ENCODE measurements at places on chromosomes 4 and X.

DNA sequence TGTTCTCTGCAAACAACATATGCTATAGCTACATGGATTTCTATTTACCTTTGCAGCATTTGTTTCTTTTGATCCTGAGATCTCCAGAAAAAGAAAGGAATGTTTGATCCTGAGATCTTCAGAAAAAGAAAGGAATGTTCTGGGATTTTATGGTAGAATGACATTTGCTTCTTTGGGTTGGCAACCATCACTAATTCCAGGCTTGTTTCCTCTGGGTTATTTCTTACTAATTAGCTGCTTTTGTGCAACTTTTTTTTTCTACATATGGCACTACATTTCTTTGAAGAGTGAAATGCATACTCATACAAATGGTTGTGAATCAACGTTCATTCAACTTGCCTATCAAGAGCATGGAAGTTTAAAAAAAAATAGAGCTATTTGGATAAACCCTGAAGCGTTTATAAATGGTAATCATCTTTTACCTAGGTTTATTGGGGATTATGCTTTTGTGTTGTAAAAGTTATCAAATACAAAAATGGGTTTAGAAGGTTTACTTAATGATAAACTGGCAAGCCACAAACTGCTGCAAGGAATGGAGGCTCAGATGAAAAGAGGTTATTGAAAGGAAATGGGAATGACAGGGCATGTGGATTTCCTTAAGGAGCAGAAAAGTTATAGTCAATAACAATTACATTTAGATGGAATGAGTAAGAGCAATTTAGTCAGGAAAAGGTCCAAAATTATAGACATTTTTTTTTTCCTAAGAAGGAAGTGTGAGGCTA, 95.6 kb upstream of the PCDH18 start:
- DNase-seq: no peak

GRCh38 chrX:10759141-10759799, 138.9 kb upstream of the MID1 start:
- DNase-seq: no peak

- no peak for DNase-seq
Measured at GRCh38 chr4:114907568-114907967, 205.9 kb downstream of the NDST4 start.

DNA sequence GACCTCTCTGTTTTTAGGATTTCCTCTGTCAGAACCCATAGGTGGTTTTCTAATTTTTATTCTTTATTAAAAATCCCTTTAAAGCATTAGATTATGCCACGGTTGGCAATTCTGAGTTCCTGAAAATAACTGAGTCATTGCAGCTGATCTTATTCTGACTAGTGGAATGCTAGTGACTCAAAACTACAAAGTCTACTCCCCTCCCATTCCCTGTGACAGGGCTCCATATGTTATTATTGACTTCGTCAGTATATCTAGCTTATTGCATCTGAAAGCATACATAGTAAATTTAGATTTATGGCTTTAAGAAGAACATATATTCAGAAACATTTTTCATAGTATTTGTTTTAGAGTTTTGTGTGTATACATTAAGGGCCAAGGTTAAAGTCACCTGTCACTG, 38.5 kb downstream of the HERC3 start:
- peak; percentile 67 for DNase-seq

DNA sequence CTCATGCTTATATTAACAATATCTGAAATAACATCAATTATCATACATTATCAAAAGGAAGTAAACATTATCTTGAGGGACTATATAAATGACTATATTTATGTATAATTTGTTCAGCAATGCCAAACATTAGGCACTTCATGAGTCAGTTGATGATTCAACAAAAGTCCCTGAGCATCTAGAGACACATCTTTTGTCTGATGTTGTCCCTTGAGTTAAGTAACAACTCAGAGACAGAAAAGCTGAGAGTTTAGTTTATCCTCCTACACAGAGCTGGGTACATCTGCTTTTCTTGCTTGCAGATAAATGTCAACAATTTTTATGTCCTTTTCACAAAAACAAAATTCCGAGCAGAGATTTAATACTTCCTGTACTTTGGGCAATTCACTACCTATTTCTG, 311.1 kb downstream of the INPP4B start:
- peak; percentile 71 for DNase-seq

- no peak for DNase-seq
Measured at GRCh38 chr4:99447513-99447912, 12.4 kb upstream of the ADH7 start.

- no peak for DNase-seq
Measured at GRCh38 chr4:156073976-156074375, 120.3 kb upstream of the CTSO start.

DNA sequence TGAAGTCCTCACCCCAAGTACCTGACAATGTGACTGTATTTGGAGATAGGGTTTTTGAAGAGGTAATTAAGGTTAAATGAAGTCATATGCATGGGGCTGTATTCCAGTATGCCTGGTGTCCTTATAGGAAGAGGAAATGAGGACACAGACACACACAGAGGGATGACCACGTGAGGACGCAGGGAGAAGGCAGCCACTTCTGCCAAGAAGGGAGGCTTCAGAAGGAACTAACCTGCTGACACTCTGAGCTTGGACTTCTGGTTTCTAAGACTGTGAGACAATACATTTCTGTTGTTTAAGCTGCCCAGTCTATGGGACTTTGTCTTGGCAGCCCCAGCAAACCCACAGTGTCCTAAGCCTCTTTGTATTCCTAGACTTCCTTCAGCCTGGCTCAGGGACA, 3.0 kb upstream of the SLC2A9 start:
- DNase-seq: no peak

DNA sequence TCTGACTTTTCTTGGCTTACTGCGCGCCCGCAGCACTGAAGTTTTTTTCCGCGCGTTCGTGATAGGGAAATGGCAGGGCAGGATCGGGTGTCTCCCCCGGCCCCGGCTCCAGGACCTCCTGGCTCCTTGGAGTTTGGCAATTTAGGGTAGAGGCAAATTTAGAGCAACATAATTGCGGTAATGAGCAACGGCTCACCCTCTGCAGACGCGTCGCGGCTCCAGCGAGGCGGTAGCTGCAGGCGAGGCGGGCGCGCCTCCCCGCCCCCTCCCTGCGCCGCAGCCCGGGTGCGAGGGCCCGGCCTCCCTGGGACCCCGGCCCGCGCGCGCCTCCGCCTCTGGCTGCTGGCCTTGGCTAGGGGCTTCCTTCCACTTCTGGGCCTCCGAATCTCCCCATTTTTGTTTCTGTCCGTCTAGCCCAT, 6.2 kb downstream of the MSX1 start:
- DNase-seq: no peak

DNA sequence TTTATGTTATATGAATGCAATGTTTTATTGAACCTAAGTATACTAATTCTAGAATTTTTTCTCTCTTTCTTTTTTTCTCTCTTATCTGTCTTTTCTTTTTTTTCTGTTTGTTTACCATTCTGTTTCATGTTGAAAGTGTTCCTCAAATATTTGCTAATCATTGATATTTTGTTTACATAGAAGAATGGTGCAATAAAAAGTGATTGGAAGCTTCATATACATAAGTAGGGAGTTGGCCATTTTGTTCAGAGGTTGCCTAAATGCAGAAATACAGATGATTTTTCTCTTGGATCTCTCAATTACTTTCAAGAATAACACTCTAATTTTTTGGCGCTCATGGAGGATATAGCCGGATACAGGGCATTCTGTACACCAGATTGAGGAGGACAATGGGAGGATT, 5.7 kb upstream of the SERTM2 start:
- DNase-seq: no peak

- peak; percentile 33 for DNase-seq
Measured at GRCh38 chr4:86452422-86452891, 92.6 kb upstream of the MAPK10 start.

GRCh38 chr4:67871867-67872266, 11.9 kb downstream of the TMPRSS11D start:
- DNase-seq: peak; percentile 19

DNA sequence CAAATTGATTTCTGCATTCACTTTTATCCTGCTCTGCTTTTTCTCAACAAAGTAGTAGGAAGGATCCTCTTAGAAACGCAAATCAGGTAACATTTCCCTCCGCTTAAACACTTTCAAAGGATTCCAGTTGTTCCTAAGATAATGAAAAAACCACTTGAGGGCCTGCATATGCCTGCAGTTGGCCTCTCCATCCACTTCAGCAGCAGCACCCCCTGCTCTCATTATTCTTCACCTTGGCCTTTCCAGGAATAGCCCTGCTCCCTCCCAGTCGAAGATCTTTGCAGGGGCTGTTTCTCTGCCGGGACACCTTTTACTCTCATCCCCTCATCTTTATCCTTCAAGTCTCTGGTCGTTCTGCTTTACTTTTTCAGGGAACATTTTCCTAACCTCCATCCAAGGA, 314.0 kb downstream of the INPP4B start:
- DNase-seq: no peak

GRCh38 chr4:54318904-54319303, 89.8 kb downstream of the PDGFRA start:
- peak; percentile 12 for DNase-seq

DNA sequence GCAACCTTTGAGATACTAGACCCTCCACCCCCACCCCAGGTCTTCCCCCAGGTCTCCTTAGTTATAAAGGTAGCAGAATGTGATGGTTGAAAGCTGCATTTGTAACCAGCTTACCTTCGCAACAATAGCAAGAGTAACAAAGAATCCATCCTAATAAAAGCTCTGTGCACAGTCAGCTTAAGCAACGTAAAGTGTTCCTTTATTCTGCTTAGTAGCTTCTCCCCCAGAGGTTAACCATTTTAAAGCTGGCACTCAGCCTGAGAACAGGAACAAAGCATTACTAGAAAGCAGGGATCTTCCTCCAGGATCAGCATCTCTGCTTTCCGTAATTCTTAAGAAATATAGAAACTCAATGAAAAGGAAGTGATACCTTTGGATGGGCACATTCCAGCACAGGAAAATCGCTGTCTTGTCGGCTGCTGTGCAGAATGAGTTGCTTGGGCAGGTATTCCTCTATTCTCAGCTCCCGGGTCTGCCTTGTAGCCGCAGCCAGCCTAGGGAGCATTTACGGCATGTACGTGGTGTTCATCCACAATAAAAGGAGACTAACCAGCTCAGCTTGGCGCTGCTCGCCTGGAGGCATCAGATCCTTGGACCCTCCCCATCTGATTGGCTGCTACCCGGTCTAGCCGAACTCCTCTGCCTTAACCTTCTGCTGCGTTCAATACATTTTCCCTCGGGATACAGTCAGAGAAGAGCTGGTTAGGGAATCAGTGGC, 113.0 kb upstream of the TLR3 start:
- no peak for DNase-seq
